Stimulated activated naive CD4-positive, alpha-beta T cell (primary cell): ENCODE measurements at places on chromosomes 2 and 18.
A peak's percentile ranks its signal among the peaks of the same experiment; 100 is the strongest.

DNA sequence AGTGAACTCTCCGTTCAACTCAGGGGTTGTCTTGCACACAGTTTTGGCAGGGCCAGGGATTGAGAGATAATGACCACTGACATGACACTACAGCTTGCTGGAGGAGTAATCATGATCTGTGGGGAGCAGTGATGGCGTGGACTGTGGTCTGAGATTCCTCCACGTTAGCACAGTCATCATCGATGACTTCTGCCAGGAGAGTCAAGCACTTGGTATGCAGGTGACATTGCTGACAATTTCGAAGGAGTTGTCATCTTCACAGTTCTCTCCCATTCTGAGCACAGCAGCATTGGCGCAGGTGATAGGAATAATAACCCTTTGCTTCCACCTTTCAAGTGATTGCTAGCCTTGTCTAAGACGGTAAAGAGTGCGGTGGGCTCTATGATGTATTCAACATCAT, 79.8 kb downstream of the SGPP2 start:
- no peak for DNase-seq

DNA sequence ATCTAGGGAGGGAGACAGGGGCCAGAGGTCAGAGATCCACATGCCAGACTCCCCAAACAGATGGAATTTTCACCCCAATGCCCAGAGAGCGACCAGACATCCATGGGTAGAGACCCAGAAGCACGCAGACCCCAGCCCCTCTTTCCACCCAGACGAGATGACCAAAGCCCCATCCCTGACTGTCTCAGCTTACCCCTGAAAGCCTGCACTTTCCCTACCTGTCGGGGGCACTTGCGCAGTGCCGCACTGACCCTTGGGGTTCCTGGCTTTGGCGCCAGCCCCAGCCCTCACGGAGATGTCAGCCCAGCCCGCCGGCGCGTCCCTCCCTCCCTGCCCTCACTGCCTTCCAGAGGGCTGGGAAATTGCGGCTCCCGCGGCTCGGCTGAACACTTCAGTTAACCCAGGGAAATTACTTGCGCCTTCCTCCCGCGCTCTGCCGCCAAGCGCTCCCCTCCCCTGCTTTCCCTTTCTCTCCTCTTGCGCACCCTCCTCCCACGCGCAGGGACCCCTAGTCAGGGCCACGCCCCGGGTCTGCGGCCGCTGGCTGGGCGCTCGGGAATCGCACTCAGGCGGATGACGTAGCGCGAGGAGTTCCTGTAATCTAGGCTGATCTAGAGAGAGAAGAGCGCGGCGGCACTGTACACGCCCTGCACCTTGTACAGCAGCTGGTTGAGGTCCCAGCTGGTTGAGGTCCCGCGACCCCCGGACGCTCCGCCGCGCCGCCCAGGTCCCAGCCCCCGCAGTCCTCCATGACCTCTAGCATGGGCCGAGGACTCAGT, 12.0 kb downstream of the ALPG start:
- DNase-seq, result no peak

GRCh38 chr2:143128681-143129580, at the start of gene ARHGAP15:
Gene ARHGAP15, plus strand, starts transcription at chr2:143129419.
- DNase-seq, result peak; percentile 67

GRCh38 chr2:159188449-159188848, 98.1 kb downstream of the WDSUB1 start:
- DNase-seq, result no peak

- no peak for DNase-seq
Observed at GRCh38 chr2:167294776-167295140, 406.5 kb downstream of the XIRP2 start.

- peak; percentile 36 for DNase-seq
Observed at GRCh38 chr2:183079139-183079775, 710 bp downstream of the DUSP19 start.

DNA sequence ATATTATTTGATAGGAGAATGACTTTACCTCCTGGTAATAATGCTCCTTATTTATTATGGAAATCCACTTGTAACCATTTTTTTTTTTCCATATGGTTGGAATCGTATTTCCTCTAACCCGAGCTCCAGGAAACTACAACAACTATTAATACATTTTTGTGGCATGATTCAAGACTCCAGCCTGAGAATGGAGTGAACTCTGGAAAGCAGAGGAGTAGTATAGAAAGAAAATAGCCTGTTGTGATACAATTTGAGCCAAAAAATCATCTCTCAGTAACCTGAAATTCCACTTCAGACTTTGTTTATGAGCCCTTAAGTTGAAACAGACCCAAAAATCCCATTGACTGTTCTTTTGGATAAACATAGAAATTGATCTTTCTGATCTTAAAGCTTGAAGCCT, 921.1 kb downstream of the SOCS6 start:
- no peak for DNase-seq

DNA sequence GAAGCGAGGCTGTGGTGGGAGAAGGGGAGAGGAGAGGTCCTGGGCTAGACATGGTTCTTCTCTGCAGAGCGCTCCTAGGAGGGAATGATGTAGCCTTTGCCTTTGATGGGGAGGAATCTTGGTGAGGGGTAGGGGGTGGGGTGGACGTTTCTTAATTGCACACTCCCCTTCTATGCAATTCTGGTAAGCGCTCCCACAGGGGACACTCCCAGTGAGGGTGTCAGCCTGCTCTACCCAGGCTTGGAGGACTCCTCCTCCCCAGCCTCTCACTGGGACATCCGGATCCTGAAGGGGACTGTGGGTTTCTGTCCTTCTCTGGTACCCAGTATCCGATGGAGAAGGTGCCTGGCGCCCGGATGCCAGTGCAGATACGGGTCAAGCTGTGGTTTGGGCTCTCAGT, 114.3 kb downstream of the DYSF start:
- no peak for DNase-seq
